ENCODE measurements at places on chromosomes 12 and 14.

- peak; percentile 10 for DNase-seq
Measured at GRCh38 chr12:13000925-13001774, 1.1 kb upstream of the HEBP1 start.

- no peak for DNase-seq
Measured at GRCh38 chr12:60152756-60153155, 556.9 kb downstream of the SLC16A7 start.

GRCh38 chr14:52079239-52079959 lies 10.5 kb upstream of the NID2 start:
- DNase-seq, result no peak

DNA sequence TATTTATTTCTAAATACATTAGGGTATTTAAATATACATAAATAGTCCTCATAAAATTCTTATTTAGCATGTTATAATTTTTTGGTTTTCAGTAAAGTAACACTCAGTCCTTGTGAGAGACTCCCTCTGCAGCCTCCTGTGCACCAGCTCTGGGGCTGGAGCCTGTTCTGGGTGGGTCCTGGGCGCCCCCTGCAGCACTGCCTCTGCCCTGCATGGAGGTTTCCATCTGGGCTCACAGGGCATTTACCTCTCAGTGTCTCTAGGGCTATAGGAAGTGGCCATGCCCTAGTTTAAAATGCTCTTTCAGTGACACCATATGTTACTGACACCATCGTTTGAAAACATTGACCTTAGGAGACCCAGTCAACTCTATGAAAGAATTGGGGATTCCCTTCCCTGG lies 1155.2 kb downstream of the TMEM121 start:
- DNase-seq, result no peak

Data from stimulated activated CD4-positive, alpha-beta T cell treated with anti-CD3 and anti-CD28 coated beads, TNF-alpha, amount 100 ng/mL, for 1 hour (primary cell).